ENCODE measurements at places on chromosomes 6 and 20.
A peak's percentile ranks its signal among the peaks of the same experiment; 100 is the strongest.

DNA sequence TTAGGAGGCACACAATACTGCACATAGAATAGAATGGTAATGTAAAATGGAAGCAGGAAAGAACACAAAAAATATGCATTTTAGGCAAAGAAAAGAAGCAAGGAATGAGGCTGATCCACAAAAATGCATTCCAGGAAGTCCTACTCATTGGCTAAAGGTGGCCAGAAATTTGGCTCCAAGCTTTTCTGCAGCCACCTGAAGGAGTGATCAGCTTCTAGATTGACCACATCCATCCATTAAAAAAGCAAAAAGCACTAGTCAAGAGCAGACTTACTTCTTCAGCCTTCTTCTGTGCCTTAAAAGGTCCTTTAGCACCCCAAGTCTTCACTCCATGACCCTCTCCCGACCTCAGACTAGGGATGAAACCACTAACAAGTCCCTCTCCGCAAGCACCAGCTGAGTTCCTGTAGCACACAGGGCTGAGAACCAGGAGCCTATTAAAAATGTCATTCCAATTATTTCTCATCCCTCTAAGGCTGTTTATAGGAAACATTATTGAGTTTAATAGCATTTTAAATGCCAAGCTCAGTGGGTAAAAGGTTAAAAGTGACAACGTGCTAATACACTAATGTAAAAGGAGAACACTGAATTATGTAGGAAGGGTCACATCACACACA lies 36.5 kb downstream of the TRAM2 start:
- DNase-seq = no peak

DNA sequence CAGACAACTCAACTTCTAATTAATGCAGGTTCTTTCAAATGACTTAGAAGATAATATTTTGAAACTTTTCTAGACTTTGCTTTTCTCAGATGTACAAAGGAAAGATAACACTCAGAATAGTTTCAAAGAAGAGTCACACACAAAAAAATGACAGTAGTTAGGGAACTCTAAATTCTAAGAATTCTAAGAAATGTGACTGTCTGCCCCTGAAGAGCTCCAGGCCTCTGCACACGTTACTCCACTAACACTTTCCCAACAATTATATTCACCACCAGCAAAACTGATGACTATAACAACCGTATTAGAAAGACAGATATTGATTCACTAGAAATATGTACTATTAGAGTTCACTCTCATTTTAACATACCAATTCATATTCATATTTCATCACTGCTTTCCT lies 133.3 kb upstream of the SMLR1 start:
- DNase-seq = no peak

DNA sequence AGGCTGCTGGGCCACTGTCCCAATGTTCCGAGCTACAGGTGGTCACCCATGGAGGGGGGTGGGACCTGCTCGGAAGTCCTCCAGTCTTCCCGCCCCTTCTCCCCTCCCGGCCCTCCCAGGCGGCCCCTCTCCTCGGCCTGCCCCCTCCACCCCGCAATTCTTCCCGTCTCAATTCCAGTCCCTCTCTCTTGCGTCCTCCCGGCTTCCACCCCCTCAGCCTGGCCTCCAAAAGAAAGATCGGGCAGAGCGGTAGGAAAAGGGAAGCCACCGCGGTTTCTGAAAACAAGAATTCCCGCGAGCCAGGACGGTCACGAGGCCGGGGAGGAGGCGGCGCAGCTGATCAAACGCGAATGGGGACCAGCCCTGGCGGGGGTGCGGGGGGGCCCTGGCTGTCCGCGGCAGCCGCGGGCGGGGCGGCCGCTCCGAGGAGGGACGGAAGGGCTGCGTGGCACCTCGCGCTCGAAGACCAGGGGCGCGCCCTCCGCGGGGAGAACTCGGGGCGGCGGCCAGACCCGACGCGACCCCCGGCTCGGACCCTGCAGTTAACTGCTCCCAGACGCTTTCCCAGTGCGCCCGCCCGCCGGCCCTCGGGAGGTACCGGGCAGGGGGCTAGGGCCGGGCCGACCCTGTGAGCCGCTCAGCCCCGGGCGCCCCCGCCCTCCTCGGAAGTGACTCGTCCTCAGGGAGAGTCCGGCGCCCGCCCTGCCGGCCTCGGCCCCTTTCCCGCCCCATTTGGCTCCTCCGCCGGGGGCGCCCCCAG lies 1.0 kb downstream of the PXDC1 start:
- DNase-seq = peak; percentile 26

- DNase-seq = no peak
These were observed 11.8 kb downstream of the TCF15 start for GRCh38 chr20:598133-598850.

GRCh38 chr6:33727932-33728331 lies 16.4 kb upstream of the UQCC2 start:
- no peak for DNase-seq

- no peak for DNase-seq
These were observed 717.9 kb upstream of the POU3F2 start for GRCh38 chr6:98116455-98116854.
